ENCODE measurements at places on chromosomes 7 and 10.

DNA sequence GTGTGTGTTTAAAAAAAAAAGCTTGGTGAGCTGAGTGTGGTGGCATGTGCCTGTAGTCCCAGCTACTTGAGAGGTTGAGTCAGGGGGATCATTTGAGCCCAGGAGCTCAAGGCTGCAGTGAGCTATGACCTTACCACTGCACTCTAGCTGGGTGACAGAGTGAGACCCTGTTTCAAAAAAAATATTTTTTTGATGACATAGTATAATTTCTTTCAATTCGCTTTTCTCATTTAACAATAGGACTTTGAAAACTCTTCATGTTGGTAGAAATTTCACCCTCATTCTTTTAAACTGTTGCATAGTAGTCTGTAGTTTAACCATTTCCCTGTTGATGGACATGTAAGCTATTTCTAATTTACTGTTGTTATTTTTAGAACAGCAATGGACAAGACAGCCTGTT, 55.7 kb upstream of the EXOC6 start:
- DNase-seq = no peak

- no peak for DNase-seq
These were observed 105.7 kb downstream of the SNX10 start for GRCh38 chr7:26397332-26397731.

GRCh38 chr10:52217531-52217930, 96.5 kb upstream of the DKK1 start:
- DNase-seq = no peak

DNA sequence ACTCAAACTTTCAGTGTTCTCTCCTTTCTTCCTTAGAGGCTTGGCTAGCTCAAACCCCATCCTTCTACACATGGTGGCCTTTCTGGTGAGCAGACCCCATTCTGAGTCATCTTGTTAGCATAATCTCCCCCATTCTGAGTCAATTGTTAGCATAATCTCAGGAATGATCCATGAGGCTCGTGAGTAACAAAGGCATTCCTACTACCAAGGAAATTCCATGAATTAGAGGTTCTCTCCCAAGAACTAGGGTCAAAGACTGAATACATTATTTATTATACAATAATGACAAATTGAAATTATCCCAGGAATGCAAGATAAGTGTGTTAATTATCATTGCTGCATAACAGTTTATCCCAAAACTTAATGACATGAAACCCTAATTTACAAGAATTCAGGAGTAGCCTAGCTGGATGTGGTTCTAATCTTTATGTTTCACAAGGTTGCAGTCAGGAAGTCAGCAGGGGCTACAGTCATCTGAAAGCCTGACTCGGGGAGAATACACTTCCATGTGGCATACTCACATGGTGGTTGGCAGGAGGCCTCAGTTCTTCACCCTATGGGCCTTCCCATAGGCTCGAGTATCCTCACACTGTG, 100.2 kb downstream of the MMRN2 start:
- DNase-seq = peak; percentile 61

- no peak for DNase-seq
These were observed 289.4 kb downstream of the BICC1 start for GRCh38 chr10:58802047-58802446.

GRCh38 chr7:42739638-42740037, 172.2 kb downstream of the C7orf25 start:
- no peak for DNase-seq

DNA sequence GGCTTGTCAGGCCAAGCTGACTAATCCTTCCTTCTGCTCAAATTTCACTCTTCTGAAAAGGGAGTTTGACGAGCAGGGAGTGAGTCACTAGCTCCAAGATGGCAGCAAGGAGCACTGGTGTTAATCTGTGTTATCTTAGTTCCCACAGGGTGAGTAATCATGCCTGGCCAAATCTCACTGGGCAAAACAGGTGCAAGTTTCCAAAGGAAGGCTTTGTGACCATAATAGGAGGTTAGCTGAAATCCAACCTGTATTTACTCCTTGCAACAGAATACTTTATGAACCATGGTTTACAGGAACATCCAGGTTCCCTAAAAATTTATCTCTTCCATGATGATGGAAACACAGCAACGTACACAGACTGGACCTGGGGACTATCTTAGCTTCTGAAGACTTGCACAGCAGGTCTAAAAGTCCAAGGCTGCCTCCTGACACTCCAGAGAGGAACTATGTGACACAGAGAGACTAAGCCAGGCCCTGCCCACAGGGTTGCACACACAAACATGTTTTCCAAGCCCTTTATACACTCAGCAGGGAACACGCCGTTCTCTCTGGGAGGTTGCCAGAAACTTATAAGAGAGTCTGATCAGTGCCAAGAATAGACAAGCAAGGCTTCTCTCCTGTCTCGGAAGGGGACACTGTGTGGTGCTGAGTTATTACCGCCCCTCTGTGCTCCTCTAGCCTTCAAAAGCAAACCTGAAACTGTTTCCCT, 46.3 kb downstream of the PDK4 start:
- DNase-seq = no peak

GRCh38 chr7:1704811-1705738, 35.0 kb downstream of the ELFN1 start:
- DNase-seq = no peak

DNA sequence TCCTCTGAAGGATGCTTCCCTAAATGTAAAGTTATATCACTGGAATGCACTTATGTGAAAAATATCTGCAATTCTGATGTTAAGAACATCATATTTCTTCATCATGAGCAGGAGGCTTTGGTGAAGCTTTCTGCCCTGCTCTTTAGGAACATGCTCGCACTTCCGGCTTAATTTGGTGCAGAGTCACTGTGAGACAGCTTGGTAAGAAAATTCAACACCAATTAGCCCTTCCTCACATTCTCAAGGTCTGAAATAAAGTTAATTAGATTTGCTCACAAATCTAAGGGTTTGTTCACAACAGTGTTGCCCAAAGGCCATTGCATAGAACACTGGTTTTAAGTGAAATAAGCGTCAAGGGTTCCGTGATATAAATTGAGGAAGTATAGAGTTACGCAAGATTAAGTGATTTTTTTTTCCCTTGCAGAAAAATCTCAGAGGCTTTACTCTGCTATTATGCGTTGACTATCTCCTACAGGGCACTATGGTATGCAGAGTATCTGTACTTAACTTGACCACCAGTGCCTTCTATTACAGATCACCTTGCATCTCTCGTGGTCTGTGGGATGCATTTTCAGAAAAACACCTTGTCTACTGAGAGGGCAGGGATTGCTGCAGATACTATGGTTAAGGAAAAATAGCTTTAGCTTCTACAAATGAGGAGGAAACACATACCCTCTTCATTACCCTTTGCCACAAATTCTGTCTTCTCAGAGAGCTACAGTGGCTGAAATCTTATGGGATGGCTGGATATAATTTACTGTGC, 953.9 kb downstream of the TYW1 start:
- DNase-seq = no peak

DNA sequence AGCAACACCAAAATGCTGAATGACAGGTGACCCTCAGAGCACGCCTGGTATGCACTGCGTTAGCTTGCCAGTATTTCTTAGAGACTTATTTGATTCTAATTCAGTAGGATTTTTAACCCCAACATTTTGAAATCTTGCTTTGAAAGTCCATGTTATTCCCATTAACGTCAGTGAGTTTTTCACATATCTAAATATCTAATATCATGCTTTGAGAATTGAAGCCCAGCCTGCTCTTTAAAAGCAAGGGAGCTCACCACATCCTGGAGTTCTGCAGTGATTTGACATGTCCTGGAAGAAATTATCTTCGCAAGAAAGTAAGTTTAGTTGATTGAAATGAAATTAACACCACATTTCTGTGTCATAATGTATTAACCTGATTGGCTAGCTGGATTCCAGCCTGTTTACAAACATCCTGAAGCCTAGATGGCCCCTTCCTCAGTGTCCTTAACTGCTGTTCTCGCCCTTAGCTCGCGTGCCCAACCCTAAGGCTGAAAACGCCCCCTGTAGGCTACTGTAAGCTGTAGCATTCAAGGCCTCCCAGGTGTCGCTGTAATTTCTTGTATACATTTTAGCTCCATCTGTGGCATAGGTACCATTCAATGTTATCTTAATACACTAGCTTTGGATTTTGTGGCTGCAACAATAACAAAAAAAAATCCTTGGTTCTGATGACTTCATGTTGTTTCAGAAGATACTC, 191.5 kb downstream of the MGMT start:
- no peak for DNase-seq

GRCh38 chr7:80183351-80183750, 48.7 kb downstream of the GNAI1 start:
- DNase-seq = no peak

DNA sequence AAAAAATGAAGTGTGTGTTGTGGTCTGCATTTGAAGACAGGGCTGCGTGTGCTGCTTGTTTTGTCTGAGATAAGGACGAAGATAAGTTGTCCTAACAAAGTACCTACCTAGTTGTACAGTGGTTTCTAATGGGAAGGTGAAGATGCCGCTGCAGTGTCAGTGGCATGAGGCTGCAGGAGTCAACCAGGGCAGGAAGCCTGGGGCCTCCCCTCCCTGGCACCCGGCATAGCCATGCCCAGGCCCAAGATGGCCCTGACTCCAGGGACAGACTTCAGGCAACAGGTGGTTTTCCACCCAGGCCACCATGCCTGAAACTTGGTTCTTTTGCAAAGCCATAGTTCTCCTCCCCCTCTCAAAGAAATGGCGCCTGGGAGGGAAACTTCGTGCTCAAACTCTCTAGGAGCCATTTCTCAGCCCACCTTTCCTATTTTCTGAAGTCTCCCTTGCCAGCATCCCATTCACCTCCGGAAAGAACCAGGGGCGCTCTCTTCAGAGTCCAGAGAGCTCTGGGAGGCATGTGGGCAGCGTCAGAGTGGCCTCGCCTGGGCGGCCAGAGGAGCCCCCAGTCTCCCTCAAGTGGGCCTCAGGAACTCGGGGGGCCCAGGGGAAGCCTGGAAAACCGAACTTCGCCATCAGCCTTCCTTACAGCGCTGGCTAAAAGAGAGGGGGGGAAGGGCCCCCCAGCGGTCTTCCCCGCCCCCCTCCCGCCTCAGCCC, 2.1 kb upstream of the KAT6B start:
- no peak for DNase-seq

Data from fibroblast of skin of left quadriceps (primary cell).